ENCODE measurements at places on chromosomes 11 and 22.
A peak's percentile ranks its signal among the peaks of the same experiment; 100 is the strongest.

DNA sequence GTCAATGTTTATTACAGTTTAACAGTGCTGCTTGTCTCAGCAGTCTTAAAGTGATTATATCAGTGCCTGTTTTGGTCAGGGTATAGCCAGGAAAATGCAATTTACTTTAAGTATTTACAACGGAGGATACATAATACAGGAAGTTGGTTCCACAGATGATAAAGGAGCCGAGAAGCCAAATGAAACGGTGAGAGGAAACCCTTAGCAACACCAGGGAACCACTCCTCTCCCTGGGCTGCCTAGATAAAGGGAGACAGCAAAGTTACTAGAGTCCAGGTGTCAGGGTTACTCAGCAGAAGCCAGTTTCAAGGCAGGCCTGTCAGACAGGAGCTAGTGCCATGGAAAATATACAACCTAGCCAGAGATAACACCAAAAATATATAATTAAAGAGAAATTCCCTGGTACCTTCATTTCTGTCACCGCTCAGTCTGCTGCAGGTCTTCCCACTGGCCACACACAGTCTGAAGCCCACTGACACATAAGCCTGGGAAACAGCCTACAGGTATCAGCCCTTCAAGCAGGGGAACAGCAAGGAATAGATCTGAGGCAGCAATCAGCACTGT, 55.5 kb downstream of the FAM76B start:
- no peaks in the 10 kb centered on the region for H3K36me3 ChIP-seq
- peaks cover 2% of the 10 kb centered on the region for H3K27me3 ChIP-seq
- H3K4me3 ChIP-seq, result no peak overlapping the region
- DNase-seq, result no peak
- H3K4me1 ChIP-seq, result peaks cover 7% of the 10 kb centered on the region

GRCh38 chr11:57460758-57461749, 726 bp downstream of the RTN4RL2 start:
- H3K27ac ChIP-seq, result no peak overlapping the region
- peaks cover 25% of the 10 kb centered on the region for H3K4me1 ChIP-seq
- H3K27me3 ChIP-seq, result peaks cover 36% of the 10 kb centered on the region
- no peak for DNase-seq
- peak overlapping the region; percentile 23 for H3K4me3 ChIP-seq
- no peaks in the 10 kb centered on the region for H3K36me3 ChIP-seq

DNA sequence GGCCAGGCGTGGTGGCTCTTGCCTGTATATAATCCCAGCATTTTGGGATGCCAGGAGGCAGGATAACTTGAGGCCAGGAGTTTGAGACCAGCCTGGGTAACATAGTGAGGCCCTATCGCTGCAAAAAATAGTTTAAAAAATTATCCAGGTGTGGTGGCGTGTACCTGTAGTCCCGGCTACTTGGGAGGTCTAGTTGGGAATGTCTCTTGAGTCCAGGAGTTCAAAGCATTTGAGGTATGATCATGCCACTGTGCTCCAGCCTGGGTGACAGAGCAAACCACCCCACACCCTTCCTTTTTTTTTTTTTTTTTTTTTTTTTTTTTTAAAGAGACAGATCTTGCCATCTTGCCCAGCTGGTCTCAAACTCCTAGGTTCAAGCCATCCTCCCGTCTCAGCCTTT, 16.8 kb downstream of the CBL start:
- H3K4me3 ChIP-seq, result no peak overlapping the region
- peaks cover 2% of the 10 kb centered on the region for H3K36me3 ChIP-seq
- H3K27me3 ChIP-seq, result no peaks in the 10 kb centered on the region
- DNase-seq, result no peak
- no peak overlapping the region for H3K27ac ChIP-seq
- peaks cover 40% of the 10 kb centered on the region for H3K4me1 ChIP-seq

GRCh38 chr11:36744375-36745168, 146.5 kb upstream of the RAG2 start:
- H3K27me3 ChIP-seq, result peaks cover 20% of the 10 kb centered on the region
- DNase-seq, result peak; percentile 75

GRCh38 chr11:2704356-2704755, 4.6 kb upstream of the KCNQ1OT1 start:
- H3K27me3 ChIP-seq, result no peaks in the 10 kb centered on the region
- no peak for DNase-seq
- H3K36me3 ChIP-seq, result no peaks in the 10 kb centered on the region
- no peak overlapping the region for H3K27ac ChIP-seq
- no peak overlapping the region for H3K4me3 ChIP-seq

GRCh38 chr22:38107692-38108515, 2.6 kb downstream of the BAIAP2L2 start:
- no peaks in the 10 kb centered on the region for H3K36me3 ChIP-seq
- no peak overlapping the region for H3K27ac ChIP-seq
- no peaks in the 10 kb centered on the region for H3K27me3 ChIP-seq
- H3K4me3 ChIP-seq, result no peak overlapping the region

All from activated CD4-positive, alpha-beta memory T cell treated with anti-CD3 and anti-CD28 coated beads for 36 hours (primary cell).